Activated CD8-positive, alpha-beta T cell treated with anti-CD3 and anti-CD28 coated beads, Interleukin-2, amount 10 ng/mL, durations not matched to agents 7 days and 5 days (primary cell): ENCODE measurements at places on chromosomes 1 and 21.

- no peak for DNase-seq
Observed at GRCh38 chr1:226239421-226239820, 16.0 kb downstream of the MIXL1 start.

- DNase-seq, result no peak
Observed at GRCh38 chr21:46045154-46045553, 52.8 kb upstream of the COL6A2 start.

GRCh38 chr1:97010566-97011264 lies 289.1 kb downstream of the PTBP2 start:
- no peak for DNase-seq

GRCh38 chr1:25020851-25021590 lies 90.9 kb upstream of the RUNX3 start:
- DNase-seq, result no peak

DNA sequence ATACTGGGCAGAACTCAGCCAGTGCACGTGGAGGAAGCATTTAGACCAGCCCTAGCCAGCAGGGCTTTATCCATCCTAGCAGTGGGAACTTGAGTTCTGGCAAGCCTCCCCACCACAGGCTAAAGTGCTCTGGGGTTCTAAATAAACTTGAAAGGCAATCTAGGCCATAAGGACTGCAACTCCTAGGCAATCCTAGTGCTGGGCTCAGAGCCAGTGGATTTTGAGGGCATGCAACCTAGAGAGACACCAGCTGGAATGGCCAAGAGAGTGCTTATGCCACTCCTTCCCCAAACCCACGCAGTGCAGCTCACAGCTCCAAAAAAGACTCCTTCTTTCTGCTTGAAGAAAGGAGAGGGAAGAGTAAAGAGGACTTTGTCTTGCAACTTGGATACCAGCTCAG lies 70.5 kb upstream of the APOBEC4 start:
- DNase-seq, result no peak
